Left ventricle myocardium superior (tissue), 1 donor: ENCODE measurements at places on chromosomes 13 and 19.

DNA sequence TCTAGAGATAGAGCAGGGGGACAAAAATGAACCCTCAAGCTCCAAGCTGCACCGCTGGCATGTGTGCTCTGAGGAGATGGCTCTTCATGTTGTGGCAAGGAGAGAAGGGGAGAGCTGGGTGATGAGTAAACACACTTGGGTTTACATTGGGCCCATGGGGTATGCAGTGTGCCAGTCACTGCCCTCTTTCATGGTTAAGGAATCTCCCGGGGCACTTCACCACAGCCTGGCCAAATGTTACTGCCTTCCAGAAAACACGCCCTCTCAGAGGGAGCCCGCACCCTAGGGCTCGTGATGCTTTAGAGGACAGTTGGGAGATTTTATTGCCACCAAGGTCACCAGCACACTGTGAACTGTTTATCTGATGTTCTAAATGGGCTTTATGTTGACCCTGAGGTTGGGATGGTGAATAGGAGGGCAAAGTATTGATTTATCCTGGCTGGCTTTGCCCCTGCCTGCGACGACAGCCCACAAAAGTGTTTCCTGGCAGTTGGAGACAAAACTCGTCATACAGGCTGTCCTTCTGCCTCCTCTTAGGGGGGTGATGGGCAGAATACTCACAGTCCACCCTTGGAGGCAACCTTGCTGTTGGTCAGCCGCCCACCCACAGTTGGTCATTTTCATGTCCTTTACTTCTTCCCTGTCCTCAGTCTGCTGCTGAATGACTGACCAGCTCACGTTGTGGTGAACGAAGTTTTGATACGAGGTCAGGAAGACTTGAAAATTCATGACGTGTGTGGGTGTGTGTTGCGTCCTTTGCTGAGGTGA, 156.9 kb downstream of the STK24 start:
- no peak for DNase-seq

- no peak for DNase-seq
Observed at GRCh38 chr13:111011899-111012298, 97.0 kb upstream of the ANKRD10 start.

DNA sequence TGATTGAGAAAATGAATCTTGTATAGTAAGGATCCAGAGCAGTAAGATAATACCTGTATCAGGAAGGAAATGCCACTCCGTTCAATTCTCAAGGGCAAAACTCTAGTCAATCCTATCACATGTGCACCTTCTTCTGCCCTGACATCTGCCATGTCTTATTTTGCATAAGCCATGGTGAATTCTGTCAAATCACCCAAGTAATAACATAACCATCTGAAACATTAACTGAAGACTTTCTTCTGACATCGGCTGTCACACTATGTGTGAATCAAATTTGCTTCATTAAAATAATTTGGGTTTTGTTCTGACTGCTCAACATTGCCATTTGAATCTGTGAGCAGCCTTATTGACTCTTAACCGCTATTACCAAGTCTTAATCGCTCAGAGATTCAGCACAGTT, 91.2 kb downstream of the PCDH9 start:
- DNase-seq: no peak

- no peak for DNase-seq
Observed at GRCh38 chr13:97120976-97121375, 101.2 kb upstream of the MBNL2 start.

- DNase-seq: no peak
Observed at GRCh38 chr19:44164327-44164672, 600 bp upstream of the ZNF226 start.

GRCh38 chr19:4368128-4368820, 24.9 kb downstream of the MPND start:
- no peak for DNase-seq

DNA sequence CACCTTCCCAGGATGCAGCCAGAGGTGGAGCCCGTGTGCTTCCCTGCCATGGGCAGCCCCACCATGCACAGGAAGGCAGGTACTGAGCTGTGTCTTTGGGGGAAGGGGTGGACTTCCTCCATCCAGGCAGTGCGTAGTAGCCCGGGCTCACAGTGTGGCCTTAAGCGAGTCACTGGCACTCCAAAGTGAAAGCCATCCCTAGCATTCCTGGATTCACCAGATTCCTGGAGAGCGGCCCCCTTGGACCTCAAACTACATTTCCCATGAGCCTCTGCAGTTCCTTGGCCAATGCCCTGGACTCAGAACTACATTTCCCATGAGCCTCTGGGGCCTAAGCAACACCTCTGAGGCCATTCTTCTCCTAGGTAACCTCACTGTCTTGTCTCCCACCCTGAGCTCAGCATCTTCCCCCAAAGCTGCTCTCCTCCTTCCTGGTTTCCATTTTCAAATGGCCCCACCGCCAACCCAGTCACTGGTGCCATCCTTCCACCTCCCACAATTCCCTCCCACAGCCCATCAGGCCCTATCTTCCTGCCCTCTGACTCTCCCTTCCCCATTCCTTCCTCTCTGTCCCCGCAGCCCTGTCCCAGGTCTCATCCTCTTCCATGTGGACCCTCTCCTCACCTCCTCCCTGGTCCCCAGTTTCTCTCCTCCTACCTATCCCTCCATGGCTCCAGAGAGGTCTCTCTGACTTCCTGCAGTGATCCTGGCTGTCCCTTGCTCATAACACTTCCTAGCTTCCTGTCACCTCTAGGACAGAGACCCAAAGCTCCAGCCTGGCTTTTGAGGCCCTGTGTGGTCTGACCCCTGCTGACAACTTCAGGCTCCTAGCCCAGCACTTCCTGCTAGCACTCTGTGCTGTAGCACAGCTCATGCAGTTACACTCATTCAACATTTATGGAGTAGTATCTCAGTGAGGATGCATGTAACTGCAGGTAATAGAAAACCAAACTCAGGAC, at the start of gene C19orf81:
Gene C19orf81 (plus strand): TSS at position 13 of the 959 bp plus-strand sequence. CDS start 0 bp downstream, at position 13.
- DNase-seq: no peak

DNA sequence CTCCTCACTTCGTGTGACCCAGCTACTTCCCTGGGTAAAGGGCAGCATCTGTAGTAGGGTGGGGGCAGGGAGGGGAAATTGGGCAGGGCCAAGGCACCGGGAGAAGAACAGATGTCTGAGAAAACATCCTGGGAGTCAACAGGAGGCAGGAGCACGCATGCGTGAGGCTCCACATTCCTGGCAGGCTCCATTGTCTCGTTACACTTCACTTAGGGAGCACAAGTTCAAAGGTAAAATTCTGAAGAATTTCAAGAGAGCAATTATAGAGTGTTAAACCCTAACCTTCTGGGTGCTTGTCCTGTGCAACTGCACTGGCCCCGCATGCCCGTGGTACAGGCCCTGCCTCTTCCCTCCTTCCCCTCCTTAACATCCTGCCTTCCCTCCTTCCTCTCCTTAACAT, 79.6 kb upstream of the POMP start:
- DNase-seq: no peak

DNA sequence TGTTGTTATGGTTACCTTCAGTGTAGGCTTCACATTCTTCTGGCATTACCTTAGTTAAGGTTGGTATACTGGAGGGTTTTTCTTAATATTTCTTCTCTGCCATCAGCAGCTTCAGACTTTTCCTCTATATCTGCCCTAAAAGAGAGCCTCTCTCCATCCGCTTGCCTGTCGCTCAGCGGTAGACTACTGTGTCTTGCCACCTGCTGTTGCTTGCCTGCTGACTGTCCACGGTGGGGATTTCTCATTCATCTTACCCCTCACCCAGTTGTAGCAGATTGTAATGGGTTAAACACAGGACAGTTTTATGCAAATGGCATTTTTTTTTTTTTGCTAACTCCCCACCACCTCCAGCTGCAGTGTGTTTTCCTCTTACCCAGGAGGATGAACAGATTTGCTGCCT, 577.2 kb downstream of the SLITRK5 start:
- DNase-seq: no peak

DNA sequence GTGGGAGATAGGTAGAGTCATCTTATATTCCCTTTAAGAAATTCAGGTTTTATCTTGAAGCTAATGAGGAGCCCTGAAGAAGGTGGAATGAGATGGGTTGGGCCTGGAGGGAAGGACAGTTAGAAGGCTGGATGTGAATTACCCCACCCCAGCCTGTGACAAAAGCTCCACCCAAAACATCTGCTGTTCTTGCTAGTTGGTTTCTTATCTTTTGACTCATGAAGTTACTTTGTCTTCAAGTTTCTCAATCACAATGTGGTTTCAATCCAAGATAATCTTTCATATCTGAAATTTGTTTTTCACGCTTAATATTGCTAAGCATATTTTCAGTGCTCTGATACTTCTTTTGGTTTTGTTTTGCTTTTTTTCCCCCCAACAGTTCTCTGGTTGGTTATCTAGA, 38.3 kb upstream of the HMGB1 start:
- no peak for DNase-seq

- no peak for DNase-seq
Observed at GRCh38 chr13:83702021-83702420, 180.3 kb downstream of the SLITRK1 start.

DNA sequence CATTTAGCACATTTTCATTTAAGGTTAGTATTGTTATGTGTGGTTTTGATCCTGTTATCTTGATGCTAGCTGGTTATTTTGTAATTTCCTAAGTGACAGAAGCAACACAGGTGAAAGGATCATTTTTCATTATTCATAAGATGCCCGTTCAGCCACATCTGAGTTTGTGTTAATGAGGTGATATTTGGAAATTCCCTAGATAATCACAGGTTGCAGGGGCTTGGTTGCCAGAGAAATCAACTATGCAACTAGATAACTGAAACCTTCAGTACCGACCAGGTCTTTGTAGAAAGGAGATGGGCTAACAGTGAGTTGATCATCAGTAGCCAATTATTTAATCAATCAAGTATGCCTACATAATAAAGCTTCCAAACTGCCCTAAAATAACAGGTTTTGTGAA, 121.3 kb upstream of the UFM1 start:
- DNase-seq: no peak

DNA sequence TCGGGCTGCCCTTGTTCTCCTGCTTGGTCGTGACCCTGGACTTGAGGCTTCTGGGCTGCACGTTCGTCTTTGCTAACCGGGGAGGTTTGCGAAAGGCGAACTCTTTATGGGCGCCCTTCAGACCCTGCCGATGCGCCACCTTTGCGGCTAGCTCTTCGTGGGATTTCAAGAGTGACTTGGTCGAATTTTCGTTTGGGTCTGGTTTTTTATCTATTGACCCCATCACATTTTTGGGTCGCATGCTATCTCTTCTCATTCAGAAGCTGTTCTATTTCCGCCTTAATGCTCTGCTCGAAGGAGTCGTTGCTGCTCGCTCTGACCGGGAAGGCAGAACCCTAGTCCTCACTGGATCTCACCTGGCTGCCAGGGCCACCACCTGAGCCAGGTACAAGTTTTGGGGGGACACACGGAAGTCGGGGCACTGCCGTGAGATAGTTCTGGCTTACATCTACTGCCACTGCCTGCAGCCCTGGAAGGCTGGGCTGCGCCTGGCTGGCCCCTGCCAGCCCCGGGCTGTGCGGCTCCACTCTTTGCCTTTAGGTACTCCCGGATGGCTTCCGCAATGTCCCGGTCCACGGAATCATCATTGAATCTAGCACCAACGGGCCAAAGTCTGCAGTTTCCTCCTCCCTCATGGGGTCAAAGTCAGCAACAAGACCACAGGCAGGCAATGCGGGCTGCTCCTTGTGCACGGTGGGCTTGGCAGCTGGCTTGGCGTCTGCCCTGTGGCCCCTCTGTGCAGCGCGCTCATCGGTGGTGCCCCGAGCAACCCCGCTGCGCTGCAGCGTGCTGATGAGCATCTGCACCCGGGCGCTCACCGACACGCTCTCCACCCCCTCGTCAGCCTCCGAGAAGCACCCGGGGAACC, 16.2 kb downstream of the RB1 start:
- DNase-seq: peak; percentile 33

DNA sequence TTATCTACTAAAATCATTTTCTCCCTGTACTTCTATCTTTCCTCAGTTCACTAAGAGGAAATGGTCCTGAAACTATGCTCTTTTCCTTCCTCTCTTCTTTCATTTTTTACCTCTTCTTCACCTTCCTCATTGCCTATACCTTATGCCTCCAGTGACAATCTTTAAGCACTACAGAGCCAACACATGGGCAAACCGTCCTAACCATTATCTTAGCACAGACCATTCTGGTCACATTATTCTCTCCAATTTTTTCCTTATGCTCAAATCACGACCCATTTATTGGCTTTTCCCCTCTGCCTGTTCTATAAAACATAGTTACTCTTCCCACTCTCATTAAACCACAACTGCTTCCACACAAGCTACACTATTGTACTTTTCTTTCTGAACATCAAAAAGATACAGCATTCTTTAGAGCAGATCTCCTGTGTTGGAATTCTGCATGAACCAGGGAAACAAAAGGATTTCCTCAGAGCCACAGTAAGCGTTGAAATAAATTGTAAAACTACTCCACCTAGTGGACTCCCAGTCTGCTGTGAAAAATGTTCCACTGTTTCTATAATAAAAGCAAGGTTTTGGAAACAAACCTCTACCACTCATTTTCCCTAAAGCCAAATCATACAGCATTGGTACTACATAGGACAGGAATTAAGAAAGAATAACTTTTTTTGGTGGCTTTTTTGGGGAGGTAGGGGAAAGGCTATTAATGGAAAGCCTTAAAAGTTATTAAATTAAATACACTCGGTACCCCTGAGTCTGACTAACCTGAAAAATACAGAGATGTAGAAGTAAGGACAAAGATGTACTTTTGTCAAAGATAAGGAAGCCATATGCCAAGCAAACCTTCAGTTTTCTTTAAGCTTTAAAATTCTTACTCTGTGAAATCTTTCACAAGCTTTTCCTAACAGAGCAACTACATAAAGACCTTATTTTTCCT, 19.5 kb downstream of the NUFIP1 start:
- no peak for DNase-seq

DNA sequence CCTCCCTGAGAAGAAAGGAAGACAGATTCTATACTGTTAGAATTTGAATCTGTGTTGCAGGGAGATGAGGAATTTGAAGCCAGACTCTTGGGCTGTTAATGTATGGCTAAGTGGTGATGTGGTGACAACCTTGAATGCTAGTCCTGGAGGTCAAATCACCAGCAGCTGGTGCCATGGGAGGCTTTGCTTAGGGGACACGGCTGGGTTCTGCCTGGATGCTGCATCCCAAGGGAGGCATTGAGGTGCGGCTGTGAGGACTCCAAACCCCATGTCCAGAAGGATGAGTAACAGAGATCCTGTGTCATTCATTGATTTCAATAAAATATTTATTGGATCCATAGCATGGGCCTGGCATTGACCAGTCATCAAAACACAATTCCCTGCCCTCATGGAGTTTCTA, 42.3 kb downstream of the RFX2 start:
- DNase-seq: no peak

DNA sequence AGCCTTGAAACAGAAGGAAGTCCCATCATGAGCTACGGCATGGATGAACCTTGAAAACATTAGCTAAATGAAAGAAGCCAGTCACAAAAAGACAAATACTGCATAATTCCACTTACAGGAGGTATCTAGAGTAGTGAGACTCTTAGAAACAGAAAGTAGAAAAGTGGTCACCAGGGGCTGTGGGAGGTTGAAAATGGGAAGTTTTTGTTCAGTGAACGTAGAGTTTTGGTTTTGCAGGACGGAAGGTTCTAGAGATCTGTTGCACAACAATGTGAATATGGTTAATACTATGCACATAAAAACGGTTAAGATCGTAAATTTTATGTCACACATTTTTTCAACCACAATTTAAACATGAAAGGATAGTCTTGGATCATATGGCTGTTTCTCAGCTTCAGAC, 11.9 kb upstream of the SLC10A2 start:
- DNase-seq: no peak

GRCh38 chr19:17405250-17406045, at the start of gene BST2:
BST2 (minus strand) TSS chr19:17405630; CDS start chr19:17405575, 55 bp downstream.
- peak; percentile 62 for DNase-seq
